ENCODE measurements at places on chromosomes 7 and 10.

GRCh38 chr10:10855151-10855581 is 162.5 kb upstream of the CELF2 start:
- no peak for DNase-seq

DNA sequence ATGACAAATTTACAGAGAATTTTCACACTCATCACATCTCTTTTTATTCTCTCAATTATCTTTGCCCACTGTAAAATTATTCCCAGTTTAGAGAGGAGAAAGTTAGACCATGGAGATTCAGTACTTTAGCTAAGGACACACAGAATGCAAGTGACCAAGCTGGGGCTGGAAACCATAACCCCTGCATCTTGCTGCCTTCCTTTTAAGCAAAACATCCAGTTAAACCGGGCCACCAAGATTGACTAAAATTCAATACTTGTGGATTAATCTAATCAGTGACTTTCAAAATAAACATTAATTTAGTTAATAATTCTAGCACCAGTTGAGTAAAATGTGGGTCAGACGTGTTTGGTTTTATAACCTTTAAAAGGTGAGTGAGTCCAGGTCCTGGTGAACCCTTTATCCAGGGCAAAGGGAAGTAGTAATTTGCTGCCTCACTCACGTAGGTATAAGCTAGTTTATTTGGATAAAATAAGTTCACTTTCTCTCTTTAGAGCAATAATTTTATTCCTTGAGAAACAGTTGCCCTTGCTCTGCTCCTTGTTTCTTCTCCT is 1.9 kb upstream of the CYP2C8 start:
- no peak for DNase-seq

GRCh38 chr7:16295558-16295957 is 125.8 kb downstream of the CRPPA start:
- DNase-seq: no peak

DNA sequence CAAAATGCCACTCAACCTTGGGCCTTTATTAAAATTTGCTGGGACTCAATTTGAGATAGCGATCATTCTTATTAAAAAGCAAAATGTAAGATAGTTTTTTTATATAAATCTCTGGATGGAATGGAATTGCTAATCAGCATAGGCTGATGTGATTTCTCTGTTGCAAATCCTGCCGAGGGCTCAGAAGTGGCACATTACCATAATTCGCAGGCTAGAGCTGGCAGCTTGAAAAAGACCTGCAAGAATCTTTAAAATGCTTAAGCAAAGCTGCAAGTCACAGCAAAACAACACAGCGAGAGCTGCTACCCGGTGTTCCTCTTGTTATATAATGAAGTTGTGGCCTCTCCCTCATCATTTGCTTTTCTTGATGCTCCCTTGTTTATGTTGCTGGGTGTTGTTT is 448.1 kb downstream of the GATA3 start:
- no peak for DNase-seq

GRCh38 chr7:69109246-69109645 is 489.0 kb upstream of the AUTS2 start:
- DNase-seq: no peak

DNA sequence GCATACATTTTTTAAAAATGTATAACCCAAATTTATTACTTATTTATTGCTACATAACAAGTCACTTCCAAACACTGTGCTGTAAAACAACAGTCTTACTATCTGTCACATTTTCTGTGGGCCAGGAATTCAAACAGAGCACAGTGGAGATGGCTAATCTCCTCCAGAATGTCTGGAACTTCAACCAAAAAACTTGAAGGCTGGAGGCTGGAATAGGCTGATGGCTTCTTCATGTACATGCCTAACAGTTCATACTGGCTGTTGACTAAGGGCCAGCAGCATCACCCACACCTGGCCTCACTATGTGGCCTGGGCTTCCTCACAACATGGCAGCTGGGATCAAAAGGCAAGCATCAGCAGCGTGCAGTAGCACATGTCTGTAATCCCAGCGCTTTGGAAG is 92.4 kb upstream of the KMT2E start:
- DNase-seq: no peak

GRCh38 chr7:143104759-143105158 is 27.1 kb upstream of the PIP start:
- no peak for DNase-seq

DNA sequence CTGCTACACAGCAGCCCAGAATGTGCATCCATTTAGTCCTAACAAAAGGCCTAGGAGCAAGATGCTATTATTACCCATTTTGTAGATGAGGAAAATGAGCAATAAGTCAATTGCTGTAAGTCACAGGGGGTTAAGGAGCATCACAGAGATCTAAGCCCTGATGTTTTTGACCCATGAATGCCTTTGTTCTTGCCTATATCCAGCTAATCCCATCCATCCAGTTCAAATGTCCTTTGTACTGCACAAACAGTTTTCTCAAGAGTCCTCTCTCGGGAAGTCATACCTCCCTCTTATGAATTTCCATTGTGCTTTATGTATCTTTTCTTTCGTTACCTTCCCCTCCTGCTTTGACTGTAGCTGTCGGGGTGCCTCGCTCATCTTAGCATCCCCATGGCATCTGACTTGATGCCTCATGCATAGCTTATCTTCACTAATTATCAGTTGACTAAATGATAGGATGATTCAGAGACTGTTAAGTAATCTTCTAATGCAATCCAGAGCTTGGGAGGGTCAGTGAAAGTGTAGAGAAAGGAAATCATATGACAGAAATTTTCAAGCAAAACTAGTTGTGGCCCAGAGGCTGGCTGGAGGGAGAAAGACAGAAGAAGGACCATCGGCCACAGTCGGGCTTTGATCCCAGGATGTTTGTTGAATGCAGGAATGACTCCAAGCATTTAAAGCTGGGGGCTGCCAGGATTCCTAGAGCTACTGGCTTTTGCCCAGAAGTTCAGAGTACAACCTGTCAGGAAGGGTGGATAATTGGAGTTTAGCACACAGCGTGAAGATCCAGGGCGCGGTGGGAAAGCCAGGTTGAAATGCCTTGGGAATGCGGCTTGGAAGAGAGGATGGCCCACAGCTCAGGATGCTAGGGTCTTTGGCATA is 23.5 kb downstream of the BLVRA start:
- no peak for DNase-seq

DNA sequence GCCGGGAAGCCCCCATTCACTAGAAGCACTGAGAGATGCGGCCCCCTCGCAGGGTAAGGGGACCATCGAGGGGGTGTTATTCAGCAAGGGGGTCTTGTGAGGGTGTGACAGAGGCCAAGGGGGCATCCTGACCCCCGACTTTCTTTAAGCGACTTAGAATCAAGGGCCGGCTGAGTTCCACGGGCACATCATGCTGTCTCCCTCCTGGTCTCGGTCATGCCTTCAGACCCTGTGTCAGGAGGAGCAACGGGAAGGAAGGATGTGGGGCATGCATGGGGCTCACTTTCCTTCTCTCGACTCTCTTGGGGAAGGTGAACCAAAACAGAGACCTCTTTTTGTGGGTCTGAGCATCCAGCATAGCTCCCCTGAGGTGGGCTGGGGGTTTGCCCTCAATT is 2.5 kb downstream of the ACSL5 start:
- DNase-seq: no peak

Data from glomerular endothelial cell (primary cell).